ENCODE measurements at places on chromosomes 16 and 17.
A peak's percentile ranks its signal among the peaks of the same experiment; 100 is the strongest.

GRCh38 chr17:29714146-29714545 lies 91.4 kb upstream of the CORO6 start:
- DNase-seq: no peak

DNA sequence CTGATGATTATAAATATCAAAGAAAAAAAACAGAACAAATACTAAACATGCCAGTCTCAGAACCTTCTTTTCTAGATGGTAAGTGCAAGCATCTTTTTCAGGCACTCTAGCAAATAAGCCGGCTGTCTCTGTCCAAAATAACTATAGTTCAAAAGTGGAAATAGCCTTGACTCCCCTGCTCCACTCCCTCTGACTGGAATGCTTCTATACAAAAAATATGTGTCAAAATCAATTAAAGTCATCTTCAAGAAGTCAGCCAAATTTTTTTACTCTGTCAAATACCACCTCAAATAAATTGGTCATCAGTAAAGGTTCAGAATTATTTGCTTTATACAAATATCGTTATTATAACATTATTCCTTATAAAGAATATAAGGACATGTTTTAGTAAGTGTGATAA lies 83.6 kb downstream of the CACNG1 start:
- DNase-seq: no peak

DNA sequence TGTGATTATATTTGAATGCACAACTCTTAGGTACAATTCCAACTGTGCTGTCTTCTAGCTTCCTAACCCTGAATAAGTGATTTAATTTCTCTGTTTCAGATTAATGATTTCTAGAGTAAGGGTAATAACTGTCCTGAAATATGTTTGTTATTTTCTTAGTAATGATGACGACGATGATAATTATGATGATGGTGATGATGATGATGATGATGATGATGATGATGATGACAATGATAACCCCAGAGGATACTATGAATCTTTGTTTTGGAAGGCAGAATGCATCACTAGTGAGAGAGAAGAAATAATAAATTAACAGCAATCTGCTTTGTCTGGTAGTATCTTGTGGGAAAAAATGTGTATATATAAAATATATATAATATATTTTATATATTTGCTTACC lies 317.1 kb upstream of the CDH8 start:
- DNase-seq: no peak

DNA sequence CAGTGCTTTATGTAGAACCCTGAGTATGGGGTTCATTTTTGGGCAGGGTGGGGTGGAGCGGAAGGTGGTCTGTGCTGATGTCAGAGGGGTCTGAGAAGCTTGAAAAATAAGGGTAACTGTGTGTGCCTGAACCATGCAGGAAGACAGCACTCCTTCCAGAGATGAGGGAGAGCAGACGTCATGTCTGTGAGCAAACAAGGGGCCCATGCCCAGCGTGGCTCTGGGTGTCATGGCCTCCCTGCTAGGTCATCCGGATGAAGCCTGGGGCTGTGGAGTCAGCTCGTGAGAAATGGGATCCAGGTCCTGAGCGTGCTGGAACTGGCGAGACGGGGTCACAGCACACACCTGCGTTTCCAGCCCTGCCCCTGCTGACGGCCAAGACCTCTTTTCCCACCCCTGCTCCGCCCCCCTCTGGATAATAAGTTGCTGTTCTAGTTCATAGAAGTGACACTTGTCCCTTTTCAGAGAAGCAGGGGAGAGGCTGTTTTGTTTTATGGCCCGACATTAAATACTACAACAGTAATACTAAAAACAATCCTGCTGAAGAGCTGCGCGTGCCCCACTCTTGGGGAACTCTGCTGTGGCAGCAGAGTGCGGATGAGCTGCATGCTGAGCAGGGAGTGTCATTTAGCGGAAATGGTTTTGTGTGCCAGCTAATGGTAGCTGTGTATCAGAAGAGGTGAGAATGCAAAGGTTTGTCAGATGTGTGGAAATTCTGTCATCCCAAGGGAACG lies 92.6 kb downstream of the RPTOR start:
- DNase-seq: peak; percentile 63

DNA sequence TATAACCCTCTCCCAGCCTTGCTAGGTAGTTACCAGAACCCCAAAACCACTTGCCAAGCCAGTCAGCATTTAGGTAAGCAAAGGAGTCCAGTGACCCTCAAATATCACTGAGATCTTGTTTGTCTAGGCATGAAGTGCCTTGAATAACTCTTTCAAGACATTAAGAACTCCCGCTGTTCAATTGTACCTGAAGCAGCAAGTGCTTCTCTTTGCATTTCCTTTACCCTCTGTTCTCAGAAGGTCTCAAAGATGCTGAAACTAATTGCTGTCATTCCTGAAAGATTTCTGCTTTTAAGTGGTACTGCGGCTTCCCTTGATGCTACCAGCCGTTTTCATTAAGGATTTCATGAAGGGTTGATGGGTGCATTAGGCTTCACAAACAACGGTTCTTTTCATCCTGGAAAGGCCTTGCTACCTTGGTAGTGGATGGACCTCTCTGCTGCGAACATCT lies 142.7 kb downstream of the PITPNC1 start:
- no peak for DNase-seq
